SK-N-MC (cell line): ENCODE measurements at places on chromosomes 12 and 14.

- no peak for DNase-seq
Observed at GRCh38 chr14:101476916-101477553, 84.3 kb upstream of the DIO3 start.

GRCh38 chr12:111569363-111570083, 29.6 kb downstream of the ATXN2 start:
- no peak for DNase-seq

- DNase-seq = no peak
Observed at GRCh38 chr14:74591394-74591793, 20.6 kb downstream of the LTBP2 start.

DNA sequence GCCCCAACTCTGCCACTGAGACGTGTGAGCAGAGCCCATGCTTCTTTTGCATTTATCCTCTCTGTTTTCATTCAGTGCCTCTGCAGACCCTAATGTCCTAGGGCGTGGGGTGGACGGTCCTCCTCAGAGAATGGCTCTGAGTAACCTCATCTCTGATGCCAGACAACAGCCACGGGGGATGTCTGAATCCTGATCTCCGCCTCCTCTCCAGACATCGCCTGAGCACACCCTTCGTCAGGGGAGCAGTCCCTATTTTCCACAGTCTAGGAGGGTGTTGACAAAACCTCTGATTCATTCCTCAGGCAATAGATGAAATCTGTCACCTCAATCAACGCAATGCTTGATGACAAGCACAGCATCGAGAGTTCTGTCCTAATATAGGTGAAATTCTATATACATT, 109.2 kb upstream of the DYRK2 start:
- DNase-seq = no peak

DNA sequence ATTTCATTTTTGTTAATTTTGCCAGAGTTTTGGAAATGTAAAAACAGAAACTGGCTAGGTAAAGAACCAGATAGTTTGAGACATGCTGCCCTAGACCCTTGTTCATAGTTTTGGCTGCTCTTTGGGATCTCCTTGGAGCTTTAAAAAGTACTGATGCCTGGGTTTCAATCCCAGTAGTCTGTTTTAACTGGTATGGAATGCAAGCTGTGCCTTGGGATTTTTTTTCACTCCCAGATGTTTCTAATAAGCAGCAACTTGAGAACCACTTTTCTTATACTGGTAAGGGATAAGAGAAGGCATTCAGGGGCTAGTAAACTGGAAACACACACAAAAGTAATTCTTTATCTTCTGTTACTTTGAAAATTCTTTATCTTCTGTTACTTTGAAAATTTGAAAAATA, 18.8 kb downstream of the SLC35F4 start:
- DNase-seq = no peak

GRCh38 chr14:77403768-77404167, 19.6 kb downstream of the NOXRED1 start:
- no peak for DNase-seq
